Fibroblast of skin of abdomen (primary cell): ENCODE measurements at places on chromosomes 1 and 21.

DNA sequence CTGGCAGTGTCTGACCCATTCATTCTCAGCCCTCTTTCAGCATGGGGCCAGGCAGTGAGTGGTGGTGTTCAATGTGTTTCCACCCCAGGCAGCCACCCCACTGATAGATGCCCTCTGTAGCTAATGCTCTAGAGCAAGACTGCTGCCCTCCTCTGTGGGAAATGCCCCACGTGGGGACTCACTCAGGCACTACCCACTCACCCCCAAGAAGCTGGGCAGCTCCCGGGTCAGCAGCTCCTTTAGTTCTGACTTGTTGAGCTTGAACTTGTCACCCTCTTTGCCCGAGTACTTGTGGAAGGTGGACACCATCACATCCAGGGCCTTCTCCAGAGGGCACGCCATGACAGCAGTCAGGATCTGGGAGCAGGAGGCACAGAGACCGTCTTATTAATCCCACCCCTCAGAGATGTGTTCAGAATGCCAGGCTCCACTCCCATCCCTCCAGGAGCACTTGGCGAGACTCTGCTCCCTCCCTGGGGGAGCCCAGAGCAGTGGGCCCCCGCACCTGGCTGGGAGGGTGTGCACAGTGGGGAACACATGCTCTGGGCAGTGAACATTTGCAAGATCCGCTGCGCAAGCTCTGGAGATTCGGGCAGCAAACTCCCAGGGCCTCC is 1.0 kb downstream of the S100A4 start:
- no peak for DNase-seq

- no peak for DNase-seq
Measured at GRCh38 chr1:6471970-6472368, 6.0 kb upstream of the TNFRSF25 start.

DNA sequence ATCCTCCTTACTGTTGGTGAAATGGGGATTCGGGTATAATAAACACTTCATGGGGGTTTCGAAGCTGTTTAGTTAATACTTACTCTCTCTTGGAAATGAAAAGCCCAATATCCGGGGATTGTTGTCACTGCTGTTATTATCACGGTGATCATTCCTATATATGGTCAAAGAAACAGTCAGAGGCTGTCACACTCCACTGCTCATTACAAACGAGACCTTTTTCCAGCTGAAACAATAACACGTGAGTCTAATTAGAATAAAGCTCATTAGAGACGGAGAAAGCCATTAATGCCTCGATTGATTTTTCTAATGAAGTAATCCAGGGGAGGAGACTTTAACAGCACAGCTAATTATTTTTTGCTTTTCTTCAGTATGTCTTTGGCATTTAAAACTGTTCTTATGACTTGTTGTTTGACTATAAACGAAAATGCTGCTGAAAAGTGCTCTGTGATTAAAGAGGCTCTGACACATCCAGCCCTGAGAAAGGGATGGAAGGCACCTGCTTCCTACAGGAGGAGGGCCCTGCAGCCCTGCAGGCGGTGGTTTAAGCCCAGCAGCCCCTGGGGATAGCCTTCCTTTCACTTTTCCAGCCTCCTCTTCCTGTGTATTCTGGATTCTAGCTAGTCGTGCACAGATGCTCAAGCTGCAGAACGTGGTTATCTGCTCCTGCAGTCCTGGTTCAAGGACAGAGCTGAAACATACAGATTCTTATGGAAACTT is 143.6 kb downstream of the EDEM3 start:
- no peak for DNase-seq

DNA sequence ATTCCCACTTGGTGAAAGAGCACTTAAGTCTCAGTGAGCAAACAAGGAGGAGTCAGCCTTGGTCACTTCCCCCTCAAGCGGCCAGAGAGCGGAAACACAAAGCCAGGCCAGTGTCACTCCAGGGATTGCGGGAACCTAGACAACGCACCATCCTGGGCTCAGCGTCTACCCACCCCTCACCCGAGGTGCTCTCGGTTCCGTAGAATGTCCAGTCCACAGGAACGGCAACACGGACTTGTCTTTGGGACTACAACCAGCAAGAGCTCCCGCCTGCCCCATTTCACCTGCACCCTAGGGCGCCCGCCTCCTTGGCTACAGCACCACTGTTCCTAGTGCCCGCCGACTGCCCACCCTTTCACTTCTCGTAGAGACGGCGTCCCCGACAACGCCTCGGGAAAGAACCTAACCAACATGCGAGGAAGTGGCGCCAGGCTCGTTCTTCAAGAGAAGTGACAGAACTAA is 509 bp downstream of the GDAP2 start:
- DNase-seq: peak; percentile 32

GRCh38 chr1:205190845-205191577 is 20.5 kb downstream of the DSTYK start:
- peak; percentile 31 for DNase-seq

GRCh38 chr1:38624336-38625039 is 235.1 kb downstream of the RRAGC start:
- DNase-seq: no peak

DNA sequence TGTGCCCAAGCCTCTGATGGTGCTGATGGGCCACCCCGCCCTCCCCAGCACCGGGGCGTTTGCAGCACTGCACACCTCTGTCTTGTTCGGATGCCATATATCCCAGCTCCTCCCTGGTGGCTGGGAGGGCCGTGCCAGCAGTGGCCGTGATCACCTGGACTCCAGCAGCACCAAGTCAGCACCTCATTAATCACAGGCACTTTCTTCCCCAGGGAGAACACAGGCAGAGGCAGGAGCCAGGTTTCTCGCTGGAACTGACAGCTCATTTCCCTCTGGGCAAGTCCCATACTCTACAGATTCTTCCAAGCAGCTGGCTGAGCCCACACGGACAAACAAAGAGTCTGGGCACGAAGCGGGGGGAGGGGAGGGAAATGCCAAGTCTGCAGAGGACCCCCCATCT is 141.7 kb upstream of the EDN2 start:
- DNase-seq: peak; percentile 69

DNA sequence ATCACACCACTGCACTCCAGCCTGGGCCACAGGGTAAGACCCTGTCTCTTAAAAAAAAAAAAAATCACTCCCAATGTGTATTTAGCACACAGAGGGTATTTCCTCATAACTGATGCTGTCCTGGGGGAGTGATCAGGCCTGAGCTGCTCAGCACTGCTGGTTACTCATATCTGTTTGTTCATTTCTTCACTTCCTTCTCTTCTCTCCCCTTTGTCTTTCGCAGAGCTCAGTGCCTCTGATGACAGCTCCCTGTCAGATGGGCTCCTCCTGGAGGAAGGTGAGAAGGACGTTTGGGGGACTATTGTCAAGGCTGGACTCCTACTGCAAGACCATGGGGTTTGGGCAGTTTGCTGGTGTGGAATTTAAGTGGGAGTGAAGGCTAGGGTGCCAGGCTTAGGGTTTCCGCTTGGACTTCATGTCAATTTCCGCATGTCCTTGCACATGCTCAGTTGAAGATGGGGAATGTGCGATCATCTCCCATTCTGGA is 13.0 kb downstream of the INAVA start:
- DNase-seq: no peak

DNA sequence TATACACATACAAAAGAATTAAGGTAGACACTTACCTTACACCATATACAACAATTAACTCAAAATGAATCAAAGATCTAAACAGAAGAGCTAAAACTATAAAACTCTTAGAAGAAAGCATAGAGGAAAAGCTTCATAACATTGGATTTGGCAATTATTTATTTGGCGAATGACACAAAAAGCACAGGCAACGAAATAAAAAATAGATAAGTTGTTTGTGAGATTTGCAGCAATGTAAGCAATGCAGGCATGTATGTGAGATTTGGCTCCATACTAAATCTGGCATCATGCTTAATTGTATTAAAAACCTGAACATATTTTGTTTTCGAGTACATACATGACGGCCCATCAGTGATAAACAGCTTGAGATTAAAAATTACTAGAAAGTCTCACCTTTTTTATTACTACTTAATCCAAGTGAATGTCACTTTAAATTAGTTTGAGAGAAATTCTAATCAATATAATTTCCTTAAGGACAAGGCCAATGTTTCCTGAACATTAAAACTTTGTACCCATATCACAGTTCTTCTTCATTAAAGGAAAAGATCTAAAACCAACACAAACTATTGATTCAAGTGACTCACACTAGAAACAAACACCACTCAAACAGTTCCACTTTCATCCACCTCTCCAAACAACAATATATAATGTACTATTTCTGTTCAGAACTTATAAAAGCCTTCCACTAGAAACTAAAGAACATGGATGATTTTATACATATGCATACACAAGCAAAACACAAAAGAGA is 23.1 kb upstream of the TMEM125 start:
- no peak for DNase-seq

GRCh38 chr21:43352568-43353281 is 74.2 kb downstream of the SIK1 start:
- peak; percentile 29 for DNase-seq

GRCh38 chr1:162191396-162192305 is 122.2 kb downstream of the NOS1AP start:
- no peak for DNase-seq

- no peak for DNase-seq
Measured at GRCh38 chr21:39763272-39763970, 18.4 kb downstream of the IGSF5 start.

GRCh38 chr1:52976183-52977035 is 49.3 kb downstream of the SCP2 start:
- no peak for DNase-seq

DNA sequence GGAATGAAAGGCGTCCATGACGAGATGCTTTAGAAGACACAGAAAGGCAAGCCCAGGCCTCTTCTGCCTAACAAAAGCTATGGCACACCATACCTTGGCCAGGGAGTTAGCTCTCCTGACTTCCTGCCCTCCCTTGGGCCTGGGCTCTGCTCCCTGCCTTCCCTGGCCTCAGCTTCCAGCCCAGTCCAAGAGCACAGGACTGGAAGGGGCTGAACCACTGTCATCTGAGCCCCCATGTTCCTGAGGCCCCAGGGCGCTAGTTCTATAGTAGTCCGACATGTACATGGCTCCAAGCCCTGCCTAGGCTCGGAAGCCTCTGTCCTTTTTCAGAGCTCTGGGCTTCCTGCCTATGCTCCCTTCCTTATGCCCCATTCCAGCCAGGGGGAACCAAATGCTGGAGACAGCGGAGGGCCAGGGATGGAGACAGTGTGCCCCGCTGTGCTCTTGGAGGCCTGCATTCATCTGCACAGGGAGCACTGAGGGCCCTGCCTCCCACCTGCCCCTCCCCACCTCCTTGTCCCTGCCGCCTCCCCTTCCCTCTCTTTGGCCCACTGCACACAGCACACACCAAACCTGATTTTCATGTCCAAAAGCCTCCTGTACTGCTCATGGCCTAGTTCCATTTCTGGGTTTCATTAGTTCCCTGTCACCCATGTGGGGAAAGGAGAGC is 240.1 kb downstream of the RHOU start:
- no peak for DNase-seq

GRCh38 chr21:44647222-44647552 is 973 bp downstream of the KRTAP10-11 start:
- DNase-seq: no peak
